Stimulated activated CD8-positive, alpha-beta memory T cell treated with anti-CD3 and anti-CD28 coated beads, Interleukin-4, amount 100 ng/mL, for 1 hour (primary cell): ENCODE measurements at places on chromosomes 2 and 18.

DNA sequence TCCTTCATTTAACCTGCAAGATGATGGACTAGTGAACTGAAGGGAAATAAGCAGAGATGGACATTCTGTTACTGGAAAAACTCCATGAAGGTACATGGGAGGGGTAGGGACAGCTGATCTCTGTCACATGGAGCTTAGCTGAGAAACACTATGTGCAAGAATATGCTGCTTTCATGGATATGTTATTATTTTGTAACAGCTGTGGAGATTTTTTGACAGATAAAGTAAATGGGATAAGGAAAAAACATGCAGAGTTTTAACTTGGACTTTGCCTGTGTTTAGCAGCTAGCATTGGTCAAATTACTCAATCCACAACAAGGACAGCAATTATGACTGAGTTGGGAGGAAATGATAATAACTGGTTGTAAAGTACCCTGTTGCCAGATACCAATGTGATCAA lies 28.7 kb upstream of the HNRNPA3 start:
- no peak for DNase-seq

DNA sequence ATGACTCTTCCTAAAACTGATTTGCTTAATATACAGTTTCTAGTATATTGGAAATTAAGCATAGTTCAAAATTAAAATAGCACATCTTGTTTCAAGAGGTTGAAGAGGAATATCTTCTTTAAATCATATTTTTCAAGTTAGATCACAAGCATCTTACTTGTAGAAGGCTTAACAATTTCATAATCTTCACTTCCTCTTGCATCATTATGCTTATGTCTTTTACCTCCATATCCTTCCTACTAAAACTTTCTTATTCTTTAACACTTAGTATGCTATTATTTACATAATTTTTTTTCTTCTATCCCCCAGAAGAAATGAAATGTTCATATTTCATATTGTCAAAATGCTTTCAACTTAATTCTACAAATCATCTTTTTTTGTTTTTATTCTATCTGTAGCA lies 1354.9 kb upstream of the TMEFF2 start:
- DNase-seq, result no peak

DNA sequence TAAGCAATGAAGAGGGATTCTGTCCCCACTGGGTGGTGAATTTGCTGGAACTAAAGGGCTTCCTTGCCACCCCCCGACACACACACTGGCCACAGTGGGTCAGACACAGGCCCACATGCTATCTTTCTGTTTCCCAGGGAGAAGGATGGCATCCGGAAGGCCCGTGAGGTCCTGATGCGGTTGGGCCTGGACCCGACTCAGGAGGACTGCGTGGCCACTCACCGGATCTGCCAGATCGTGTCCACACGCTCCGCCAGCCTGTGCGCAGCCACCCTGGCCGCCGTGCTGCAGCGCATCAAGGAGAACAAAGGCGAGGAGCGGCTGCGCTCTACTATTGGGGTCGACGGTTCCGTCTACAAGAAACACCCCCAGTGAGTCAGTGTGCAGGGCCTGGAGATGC lies 44.6 kb downstream of the HK2 start:
- no peak for DNase-seq

GRCh38 chr2:158837645-158838044 lies 42.5 kb downstream of the DAPL1 start:
- no peak for DNase-seq

DNA sequence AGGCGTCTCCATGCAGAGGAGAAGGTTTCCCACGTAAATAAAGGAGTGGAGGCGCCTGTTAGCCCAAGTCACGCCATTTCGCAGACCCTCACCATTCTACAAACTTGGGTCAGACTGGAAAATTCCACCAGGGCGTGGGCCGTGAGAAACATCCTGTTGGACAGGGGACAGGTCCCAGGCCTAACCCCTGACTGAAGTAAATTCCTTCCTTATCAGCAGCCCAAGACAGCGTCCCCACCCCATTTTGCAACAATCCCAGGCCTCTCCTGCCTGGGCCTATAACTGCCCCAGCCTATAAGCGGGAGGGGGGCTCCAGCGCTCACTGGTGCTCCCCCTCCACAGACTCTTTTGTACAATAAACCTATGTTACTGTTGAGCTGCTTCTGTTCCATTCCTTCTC lies 57.3 kb upstream of the CBLN2 start:
- DNase-seq, result no peak

DNA sequence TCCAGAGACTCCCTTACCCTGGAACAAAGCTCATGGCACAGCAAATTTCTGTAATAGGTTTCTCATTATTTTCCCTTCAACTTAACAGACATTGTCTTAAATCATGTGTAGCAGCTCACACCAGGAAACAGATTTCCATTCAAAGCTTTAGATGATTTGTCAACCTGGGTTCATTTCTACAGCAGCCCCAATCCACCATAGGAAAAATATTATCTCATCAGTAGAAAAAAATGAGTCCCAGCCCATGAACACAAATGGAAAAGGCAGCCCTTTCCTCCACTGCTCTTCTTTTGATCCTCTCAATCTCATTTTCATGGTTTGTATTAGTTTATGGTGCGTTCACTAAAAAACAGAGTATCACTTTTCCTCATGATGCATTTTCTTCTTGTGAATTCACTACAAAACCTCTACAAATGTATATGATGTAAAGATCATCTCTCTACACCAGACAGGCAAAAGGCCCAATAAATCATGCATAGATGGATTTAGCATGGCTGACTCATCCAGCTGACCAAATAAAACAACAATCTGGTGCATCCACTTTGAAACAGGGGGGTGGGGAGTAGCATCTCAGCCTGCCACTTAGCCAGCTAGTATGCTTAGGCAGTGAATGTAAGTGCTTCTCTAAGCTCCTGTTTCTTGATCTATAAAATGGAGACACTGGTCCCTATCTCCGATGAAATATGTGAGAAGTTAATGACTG lies 78.6 kb downstream of the SATB2 start:
- DNase-seq, result no peak
